ENCODE measurements at places on chromosomes 16 and 17. TPM values are rescaled to one million over a fixed set of nuclear protein-coding genes. Genes with fewer than 3 reads are reported as not detected.

HSD11B2 gene
- total RNA-seq, result not detected

HOXB7 gene
- 17.0 TPM for total RNA-seq

PHB1 gene
- 175 TPM for total RNA-seq

DNAI2 gene
- total RNA-seq, result not detected

CCL11 gene
- total RNA-seq, result not detected

TBC1D3B gene
- total RNA-seq, result 12.8 TPM

RNF43 gene
- total RNA-seq, result 0.50 TPM

GRAP gene
- 125 TPM for total RNA-seq

- DNase-seq, result no peak
Measured at GRCh38 chr17:61806081-61806828, 57.1 kb downstream of the BRIP1 start.

DNA sequence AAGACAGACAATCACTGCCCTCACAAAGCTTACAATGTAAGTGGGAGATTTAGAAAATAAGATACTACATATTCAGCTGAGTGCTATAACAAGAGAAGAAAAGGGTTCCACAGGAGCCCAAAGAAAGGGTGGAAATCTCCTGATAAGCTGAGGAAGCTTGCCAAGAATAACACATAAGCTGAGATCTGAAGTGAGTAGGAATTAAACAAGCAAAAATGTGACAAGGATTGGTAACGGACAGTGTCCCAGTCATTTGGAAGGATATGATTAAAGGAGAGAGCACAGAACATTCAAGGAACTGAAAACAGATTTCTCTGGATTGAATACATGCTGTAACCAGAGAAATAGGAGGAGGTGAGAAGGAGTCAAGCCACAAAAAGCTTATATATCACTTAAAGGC lies 13.0 kb downstream of the CDYL2 start:
- no peak for DNase-seq

DNA sequence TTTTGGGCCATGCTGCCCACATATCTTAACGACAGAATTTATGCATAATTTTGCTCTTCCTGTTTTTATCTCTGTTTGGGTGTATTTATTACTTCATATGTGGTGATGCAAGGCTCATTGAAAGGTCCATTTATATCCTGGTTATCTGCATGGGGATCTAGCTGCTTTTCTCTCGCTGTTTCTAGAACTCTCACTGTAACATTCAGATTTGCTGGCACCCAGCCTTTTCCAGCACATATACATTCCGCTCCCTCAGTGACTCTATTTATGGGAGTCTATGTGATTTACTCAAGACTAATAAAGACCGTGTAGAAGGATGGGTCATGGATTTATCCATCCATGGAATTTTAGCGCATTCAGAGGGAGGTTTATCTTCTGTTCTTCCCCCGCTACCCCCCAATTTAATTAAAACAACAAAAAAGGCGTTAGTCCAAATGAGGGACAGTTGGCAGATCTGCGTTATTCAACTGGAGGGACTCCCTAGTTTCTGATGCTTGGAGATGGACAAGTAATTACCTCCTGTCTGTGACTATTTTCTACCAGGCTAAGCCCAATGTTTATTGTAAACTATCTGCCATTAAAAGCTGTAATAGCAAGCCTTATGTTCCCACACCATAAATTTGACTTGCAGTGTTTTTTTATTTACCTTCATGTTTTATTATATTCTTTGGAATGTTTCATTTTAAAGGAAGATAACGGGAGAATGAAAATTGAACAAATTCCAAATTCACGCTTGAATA lies 19.8 kb upstream of the MARCHF10 start:
- no peak for DNase-seq

- no peak for DNase-seq
Measured at GRCh38 chr17:8284126-8284525, 4.3 kb upstream of the RANGRF start.

DNA sequence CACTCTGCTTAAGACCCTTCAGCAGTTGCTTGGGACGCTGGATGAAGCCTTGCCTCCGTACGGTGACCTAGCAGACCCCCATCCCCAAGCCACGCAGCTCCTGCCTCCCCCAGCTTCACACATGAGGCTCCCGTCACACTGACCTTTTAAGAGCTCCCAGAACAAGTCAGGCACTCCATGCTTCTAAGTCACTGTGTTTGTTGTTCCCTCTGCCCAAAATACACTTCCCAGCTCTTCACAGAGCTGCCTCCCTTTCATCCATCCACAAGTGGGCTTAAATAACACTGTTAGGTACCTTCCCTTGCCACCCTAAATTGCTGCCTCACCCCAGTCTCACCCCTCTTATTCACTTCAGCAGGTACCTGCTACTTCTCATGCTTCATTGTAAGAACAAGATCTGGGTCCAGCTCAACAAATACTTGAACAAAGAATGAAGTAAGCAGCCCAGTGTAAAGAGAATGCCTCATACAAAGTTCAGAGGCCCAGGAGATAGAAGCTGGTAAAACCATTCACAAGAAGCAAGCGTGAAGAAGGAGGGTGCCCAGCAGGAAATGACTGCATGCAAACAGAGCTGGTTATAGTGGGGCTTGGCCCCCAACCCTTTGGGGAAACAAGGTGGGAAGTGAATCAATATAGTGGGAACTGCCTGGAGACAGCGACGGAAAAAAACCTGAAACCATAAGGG lies 5.8 kb downstream of the ZC3H7A start:
- no peak for DNase-seq

DNA sequence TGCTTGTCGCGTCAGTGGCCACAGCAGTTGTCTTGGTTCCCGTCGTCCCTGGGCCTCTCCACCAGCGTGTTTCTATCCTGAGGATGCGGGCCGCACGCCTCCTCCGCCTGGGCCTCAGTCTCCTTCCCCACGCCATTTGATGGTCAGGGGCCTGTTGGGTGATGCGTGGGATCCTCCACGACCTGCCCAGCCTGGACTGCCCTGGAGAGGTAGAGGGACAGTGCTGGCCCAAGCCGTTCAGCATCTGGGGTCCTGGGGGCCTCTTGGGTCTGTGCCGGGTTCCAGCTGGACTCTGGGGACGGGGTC lies 20.3 kb downstream of the GSE1 start:
- no peak for DNase-seq

DNA sequence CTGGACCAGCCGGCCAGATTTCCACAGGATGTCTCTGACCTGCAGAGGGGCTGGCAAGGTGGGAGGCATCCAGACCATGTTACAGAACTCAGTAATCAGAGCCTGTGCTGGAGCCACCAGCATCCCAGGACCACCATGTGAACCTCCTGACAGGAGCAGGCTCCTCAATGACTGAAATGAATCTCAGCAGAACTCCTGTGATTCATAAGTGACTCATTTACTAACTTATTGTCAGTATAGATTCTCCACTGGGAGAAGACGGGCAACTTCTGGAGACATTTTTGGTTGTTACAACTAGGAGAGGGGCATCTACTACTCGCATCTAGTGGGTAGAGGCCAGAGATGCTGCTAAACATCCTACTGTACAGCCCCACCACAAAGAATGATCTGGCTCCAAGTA lies 3.1 kb upstream of the WWOX start:
- no peak for DNase-seq

DNA sequence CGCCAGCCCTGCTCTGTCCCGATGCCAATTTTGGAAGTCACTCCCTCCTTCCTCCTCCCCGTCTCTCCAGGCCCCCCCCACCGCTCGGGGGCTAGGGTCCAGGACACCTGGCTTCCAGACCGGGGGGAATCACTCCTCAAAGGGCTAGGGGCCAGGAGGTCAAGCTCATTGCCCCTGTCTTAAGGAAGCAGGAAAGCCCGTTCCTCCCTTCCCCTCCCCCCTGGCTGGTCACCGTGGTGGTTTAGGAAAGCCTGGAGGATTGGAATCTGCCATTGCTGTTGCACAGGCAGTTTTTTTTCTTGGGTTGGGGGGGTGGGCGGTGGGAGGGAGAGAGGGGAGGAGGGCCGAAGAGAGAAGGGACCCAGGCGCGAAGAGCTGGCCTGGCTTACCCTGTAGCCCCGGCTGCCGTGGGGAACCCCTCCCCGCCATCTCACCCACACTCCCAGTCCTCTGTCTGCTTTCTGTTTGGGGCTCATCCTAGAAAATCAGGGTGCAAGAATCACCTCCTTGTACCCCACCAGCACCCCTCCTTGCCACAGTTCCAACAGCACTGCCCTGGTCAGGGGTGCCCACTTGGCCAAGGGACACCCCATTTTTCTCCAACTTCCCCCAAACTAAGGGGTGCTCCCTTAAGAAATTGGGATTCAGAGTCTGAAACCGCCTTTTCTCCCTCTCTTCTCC lies 2.9 kb upstream of the BCL6B start:
- no peak for DNase-seq

GRCh38 chr16:12314653-12315185 lies 338.2 kb downstream of the SNX29 start:
- DNase-seq, result no peak

- no peak for DNase-seq
Measured at GRCh38 chr17:27892542-27892865, 661 bp downstream of the LYRM9 start.

DNA sequence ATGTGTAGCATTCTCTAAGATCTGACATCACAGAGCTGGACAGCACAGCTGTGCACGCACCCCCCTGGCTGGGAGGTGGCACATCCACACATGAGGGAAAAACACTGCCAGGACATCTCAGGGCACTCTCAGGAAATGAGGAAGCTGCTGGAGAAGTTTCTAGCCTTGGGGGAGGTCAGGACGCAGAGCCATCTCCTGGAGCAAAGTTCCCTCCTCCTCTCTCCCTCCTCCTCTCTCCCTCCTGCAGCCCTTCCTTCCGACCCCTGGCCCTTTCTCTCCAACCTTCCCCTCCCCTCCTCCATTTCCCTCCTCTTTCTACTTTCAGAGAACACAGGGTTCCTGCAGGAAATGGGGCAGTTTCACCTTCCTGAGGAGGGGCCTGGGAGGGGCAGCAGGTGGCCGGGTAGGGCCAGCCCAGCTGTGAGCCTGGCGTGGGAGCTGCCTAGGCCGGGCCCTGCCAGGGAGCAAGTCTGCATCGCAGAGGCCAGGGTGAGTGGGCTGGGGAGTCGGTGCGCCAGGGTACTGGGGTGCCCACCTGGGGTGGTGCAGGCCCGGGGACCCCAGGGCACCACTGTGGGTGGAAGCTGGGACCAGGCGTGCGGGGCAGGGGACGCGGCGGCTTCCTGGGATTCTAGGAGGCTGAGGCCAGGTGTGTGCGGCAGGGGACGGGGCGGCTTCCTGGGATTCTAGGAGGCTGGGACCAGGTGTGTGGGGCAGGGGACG lies at the start of gene DPEP1:
Gene DPEP1 (plus strand): TSS at position 412 of the 723 bp plus-strand sequence. CDS start 16,769 bp downstream, outside the sequence.
- DNase-seq, result no peak

GRCh38 chr17:72226322-72226721 lies 105.5 kb downstream of the SOX9 start:
- no peak for DNase-seq

GRCh38 chr17:17713839-17714238 lies 32.6 kb downstream of the RAI1 start:
- no peak for DNase-seq

GRCh38 chr16:66425651-66426050 lies 1.4 kb upstream of the BEAN1 start:
- no peak for DNase-seq

- no peak for DNase-seq
Measured at GRCh38 chr16:78102865-78103264, 3.4 kb downstream of the WWOX start.

DNA sequence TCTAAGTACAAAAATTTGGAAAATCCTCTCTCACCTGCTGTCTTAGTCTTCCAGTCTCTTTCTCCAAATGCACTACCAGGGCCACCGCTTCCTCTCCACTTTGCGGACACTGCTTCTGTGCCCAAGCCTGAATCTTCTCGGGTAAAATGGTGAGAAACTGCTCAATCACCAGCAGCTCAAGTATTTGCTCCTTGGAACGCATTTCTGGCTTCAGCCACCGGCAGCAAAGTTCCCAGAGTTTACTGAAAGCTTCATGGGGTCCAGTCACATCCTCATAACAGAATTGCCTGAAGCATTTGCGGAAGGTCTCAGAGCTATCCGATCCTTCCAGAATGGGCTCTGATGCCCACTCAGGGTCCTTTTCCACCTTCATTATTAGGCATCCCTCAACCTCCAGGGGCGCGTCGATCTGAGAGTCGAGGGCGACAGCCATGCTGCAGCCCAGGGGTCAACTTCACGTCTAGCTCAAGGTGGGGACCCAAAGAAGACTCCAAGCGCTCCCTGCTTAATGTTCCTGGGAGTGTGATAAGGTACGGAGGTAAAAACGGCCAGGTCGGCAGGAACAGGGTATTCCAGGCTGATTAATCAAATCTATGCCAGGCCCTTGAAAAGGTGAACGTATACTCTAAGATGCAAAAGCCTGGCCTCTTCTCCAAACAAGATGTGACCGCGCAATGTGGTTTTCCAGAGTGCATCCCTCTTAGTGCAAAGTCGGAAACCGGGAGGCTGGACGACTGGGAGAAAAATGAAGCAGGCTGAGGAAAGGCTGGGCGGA lies 763 bp downstream of the ZKSCAN2 start:
- peak; percentile 34 for DNase-seq

GRCh38 chr16:47581114-47581513 lies 120.0 kb downstream of the PHKB start:
- no peak for DNase-seq

DNA sequence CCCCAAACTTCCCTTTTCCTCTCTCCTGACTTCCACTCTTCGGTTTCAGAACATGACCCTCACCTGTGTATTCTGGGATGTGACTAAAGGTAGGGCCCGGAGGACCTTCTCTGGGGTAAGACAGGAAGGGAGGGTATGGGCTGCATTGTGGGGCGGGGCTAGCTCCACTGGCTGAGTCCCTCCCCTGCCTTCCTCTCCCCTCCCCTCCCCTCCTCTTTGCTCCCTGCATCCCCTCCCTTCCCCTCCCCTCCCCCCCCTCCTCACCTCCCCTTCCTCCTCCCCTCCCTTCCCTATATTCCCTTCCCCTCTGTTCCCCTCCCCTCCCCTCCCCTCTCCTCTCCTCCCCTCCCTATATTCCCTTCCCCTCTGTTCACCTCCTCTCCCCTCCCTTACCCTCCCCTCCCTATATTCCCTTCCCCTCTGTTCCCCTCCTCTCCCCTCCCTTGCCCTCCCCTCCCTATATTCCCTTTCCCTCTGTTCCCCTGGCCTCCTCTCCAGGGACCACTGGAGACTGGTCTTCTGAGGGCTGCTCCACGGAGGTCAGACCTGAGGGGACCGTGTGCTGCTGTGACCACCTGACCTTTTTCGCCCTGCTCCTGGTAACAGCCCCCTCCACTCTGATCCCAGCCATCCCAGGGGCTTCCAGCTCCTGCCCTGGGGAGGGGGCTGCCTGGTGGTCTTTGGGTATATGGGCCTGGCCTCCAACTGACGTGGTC lies 11.8 kb downstream of the ADGRG3 start:
- DNase-seq, result no peak

GRCh38 chr16:71344315-71344905 lies 14.1 kb upstream of the CALB2 start:
- DNase-seq, result no peak

DNA sequence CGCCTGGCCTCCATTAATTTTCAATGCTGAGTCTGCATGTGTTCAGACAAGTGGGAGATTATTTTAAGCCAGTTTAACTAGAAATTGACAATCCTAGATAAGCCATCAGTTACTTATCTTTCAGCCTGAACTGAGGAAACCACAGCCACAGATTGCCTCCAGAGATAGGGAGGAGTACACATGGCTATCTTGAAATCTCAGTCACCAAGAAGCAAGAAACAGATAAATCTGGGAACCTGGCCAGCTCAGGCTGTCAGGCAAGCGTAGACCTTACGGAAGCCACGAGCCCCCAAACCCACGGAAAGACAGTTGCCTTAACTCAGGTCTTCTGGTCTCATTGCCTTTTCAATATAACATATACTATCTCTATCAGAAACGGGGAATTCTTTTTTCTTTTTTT lies 2.0 kb upstream of the GLG1 start:
- no peak for DNase-seq

Measured in OCI-LY7 (cell line).